ENCODE measurements at places on chromosomes 7 and 10.

GRCh38 chr10:36473122-36473521 lies 652.3 kb upstream of the ANKRD30A start:
- no peak for DNase-seq

DNA sequence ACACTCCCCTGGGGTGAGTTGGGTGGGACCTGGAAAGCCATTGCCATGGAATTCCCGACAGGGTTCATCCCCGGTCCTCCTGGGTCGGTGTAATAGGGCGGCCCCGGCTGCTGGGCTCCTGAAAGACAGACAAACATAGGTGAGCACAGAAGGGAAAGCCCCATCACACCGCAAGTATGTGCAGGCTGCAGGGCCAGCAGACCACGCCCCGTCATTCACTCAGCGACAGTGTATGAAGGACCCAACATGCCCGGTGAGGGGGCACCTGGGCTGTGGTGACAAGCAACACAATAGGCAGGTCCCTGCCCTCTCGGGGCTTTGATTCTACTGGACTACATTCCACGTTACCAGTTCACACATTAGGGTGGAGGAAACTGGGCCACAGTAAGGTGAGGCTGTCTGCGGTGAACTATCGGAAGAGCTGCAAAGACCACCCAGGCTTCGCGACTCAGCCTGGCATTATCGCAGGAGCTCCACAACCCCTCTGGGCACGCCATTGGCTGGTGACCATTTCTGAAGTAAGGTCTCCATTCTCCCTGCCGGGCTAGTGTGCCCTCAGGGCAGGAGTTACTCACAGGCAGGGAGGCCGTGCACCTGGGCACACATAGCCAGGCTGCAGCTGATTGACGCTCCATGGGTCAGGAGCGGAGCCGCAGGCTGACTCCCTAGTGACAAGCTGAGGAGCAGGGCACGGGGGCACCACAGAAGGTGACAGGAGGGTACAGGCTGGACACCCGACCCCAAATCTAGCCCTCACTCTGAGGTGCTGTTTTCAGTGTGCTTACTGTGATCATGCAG lies 99.2 kb downstream of the VOPP1 start:
- no peak for DNase-seq

DNA sequence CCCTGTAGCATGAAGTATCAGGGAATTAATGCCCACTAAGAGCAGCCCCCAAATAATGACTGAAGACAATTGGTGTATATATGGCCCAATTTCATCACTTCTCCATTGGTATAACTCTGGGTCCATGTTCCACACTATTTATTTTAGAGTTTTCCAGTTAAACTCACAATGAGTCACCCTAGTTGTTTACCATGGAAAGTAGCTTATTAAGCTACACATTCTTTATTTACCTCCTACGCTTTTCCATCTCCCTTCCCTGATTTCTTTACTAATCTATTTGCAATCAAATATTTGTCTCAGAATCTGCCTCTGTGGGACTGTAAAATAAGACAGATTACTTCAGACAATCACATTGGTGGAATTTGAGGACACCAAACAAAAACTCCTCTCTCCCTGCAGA lies 655.6 kb downstream of the SORCS1 start:
- no peak for DNase-seq

GRCh38 chr7:132655131-132655727 lies 79.0 kb upstream of the PLXNA4 start:
- DNase-seq: peak; percentile 51

DNA sequence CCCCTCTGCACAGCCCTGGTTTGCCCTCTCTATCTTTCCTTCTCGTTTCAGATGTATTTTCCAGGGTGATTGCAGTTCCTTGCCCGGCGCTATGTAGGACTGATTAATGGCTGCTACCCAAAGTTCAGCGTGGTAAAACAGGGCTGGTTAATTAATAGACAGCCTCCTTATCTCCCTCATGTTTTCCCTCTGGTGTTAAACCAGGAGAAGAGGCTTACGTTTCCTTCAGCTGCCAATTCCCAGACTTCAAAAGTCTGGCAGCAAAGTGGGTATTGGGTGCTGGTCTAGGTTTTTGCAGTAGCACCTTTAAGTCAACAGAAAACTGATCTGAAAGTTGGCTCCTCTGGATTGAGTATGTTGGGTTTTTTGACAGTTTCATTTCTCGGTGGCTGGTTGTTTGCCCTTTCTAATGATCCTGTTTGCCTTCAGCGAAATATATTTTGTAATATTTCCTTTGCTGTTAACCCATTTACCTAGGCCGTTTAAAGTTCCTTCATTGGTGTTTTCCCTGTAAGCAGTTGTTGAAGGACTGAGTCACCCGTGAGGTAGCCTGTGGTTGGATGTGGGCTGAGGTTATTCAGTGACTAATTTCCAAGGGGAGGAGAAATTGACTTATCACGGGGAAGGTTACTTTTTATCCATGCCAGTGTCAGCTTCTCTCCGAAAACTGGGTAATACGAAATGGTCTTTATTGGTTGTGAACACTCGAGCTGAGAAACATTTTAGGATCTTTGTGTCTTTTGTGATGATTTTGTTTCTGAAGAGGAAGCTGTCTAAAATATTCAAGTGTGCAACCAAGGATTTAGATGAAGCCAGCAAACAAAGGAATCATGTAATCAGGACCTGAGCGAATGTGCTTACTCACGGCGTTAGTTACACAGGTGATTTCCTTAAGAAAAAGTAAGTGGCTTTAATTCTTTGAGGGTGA lies 257.2 kb downstream of the KIAA1217 start:
- DNase-seq: no peak

GRCh38 chr10:14318007-14318406 lies 12.7 kb downstream of the FRMD4A start:
- DNase-seq: no peak

- DNase-seq: no peak
Measured at GRCh38 chr7:77702968-77703472, 6.8 kb downstream of the RSBN1L start.

GRCh38 chr7:329691-330281 lies 39.8 kb downstream of the FOXL3 start:
- DNase-seq: no peak

- no peak for DNase-seq
Measured at GRCh38 chr7:7819442-7820247, 101.2 kb upstream of the RPA3 start.

Measured in KG1 (cell line).